Esophagus squamous epithelium (tissue), 5 donors: ENCODE measurements at places on chromosomes 12 and 14.

- DNase-seq = no peak
Observed at GRCh38 chr12:54689034-54689372, 40.8 kb upstream of the DCD start.

GRCh38 chr14:68593806-68594536 lies 198.9 kb downstream of the ZFP36L1 start:
- no peak for DNase-seq

DNA sequence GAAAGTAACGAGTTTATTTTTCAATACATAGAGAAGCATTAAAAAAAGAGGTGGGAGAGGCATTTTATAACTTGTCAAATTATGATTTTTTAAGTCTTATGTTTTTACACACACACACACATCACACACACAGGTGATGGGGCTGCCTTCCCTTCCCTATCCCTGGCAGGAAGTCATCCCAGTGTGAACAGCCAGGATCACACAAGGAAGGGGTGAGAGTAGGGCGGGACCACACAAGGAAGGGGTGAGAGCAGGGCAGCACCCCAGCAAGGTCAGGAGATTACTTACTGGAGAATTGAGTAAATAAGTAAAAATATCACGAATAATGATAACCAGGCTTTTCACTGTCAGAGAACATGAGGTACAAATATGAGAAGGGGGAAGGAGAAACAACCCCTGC lies 372.6 kb downstream of the SEC23A start:
- DNase-seq = no peak

DNA sequence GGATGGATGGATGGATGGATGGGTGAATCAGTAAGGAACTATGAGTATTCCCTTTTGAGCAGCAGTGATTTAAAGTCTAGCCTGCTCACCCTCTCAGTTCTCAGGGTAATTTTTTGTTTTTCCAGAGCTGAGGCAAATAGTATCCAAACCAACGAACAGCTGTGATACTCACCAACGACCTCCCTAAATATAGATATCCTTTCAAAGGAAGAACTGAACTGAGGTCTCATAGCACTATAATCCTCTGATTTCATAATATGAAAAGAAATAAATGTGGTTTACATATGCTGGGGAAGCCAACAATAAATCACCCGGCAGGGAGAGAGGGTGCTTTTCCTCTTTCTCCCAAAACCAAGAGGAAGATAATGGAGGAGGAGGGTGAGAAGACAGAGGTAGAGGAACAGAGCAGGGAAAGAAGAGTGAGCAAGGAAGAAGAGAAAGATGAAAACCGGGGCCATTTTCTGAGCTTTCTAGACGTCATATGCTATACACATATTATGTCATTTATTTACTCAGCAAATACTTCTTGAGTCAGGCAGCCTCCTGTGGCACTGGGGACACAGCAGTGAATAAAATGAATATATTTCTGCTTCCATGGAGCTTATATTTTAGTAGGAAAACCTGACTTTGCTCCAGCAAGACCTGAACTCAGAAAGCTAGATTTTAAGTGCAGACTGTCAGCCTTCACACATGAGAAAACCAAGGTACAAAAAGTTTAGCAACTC lies 710.7 kb upstream of the TBX3 start:
- DNase-seq = no peak

- DNase-seq = no peak
Observed at GRCh38 chr12:16344269-16344668, 3.2 kb upstream of the MGST1 start.

DNA sequence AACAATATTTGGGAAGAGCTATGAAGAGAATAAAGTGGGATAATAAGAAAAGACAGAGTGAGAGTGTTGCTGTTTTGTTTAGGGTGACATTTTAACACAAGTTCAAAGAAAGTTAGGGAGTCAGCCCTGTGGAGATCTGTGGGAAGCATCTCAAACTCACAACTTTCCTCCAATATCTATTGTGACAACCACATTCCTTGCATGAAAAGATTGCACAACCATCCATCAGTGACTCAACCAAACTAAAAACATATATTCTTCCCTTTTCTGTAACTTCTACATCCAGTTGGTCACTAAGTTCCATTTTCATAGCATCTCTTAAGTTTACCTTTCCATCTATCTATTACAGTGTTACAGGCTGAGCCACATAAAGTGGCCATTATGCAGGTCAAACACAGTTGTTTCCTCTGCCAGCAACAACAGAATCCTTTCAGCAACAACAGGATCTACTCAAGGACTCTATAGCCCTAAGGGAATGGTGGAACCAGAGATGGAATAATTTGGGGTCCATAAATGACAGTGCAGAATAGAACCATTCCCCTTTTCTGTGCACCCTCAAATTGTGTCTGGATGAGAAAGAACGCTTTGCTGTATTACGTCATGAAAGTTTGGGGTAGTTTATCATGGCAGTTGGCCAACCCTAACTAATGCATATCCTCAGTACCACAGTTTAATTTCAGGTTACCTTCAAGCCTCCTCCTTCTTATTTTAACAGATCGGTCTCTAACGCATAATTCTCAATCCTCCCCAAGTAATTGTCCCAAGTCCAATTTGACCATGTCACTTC lies 118.8 kb downstream of the ST8SIA1 start:
- DNase-seq = no peak

DNA sequence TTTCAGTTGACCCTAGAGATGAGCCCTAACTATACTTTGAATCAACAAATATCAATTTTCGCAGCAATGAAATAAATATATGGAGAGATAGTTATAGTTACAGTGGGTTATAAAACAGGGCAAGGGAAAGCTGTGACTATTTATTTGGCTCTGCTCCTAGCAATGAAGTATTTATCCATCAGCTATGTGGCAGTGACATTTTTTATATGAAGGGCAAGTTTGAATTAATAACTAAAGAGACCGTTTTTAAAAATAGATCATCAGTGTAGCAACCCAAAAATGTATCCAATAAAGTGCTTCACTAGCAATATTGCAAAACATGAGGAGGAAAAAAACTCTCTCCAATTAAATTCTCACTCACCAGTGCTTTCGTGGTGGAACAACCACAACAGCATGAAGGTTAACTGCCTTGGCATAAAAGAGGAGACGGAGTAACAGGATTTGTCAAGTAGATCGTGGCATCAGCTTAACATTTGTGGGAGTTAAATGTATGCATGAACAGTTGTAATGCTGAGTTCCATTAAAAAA lies 58.1 kb upstream of the NUDT4 start:
- no peak for DNase-seq

GRCh38 chr12:26884765-26885576 lies 52.0 kb upstream of the ITPR2 start:
- peak; percentile 15 for DNase-seq

GRCh38 chr14:65019944-65020566 lies 33.4 kb downstream of the FNTB start:
- no peak for DNase-seq

DNA sequence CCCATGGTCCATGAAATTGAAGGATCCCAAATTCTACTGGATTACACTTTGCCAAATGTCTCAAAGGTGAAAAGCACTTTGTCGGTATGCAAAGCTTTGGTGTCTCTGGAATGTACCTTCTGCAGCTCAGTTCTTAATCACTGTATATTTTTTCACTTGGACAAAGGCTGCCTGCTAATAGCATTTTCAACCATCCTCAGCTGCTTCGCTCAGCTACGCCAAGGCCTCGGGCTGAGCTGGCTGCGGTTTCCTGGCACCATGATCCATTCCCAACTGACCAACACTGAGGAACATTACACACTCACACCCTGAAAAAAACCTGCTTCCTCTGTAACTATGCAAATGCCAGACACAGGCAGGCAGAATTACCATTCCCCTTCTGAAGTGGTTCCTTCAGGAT lies 335.2 kb downstream of the DPF3 start:
- no peak for DNase-seq

- DNase-seq = no peak
Observed at GRCh38 chr14:77037215-77037937, 8.9 kb upstream of the IRF2BPL start.

GRCh38 chr12:3049176-3049575 lies 28.0 kb upstream of the TSPAN9 start:
- DNase-seq = no peak

- DNase-seq = no peak
Observed at GRCh38 chr12:92650228-92650822, 52.5 kb upstream of the PLEKHG7 start.

DNA sequence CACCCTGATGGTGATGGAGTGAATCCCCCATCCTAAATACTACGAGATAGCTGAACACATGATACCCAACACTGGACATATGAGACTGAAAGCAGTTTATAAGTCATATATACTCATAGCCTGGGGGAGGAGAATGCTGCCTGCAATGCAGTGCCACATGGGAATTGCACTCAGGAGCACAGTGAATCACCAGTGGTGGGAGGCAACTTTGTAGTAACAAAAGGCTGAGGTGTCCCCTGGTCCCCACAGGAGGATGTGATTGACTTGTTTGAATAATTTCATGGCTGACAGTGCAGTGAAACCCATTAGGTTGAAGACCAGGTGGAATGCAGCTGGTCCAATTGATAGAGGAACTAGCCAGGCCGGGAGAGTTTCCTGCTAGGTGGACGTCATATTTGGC lies 20.2 kb downstream of the CCDC38 start:
- DNase-seq = no peak

- no peak for DNase-seq
Observed at GRCh38 chr14:102094101-102094500, 7.3 kb upstream of the HSP90AA1 start.

- no peak for DNase-seq
Observed at GRCh38 chr14:34684578-34684977, 29.8 kb downstream of the CFL2 start.

- DNase-seq = no peak
Observed at GRCh38 chr12:95787274-95787818, 3.2 kb downstream of the NTN4 start.

DNA sequence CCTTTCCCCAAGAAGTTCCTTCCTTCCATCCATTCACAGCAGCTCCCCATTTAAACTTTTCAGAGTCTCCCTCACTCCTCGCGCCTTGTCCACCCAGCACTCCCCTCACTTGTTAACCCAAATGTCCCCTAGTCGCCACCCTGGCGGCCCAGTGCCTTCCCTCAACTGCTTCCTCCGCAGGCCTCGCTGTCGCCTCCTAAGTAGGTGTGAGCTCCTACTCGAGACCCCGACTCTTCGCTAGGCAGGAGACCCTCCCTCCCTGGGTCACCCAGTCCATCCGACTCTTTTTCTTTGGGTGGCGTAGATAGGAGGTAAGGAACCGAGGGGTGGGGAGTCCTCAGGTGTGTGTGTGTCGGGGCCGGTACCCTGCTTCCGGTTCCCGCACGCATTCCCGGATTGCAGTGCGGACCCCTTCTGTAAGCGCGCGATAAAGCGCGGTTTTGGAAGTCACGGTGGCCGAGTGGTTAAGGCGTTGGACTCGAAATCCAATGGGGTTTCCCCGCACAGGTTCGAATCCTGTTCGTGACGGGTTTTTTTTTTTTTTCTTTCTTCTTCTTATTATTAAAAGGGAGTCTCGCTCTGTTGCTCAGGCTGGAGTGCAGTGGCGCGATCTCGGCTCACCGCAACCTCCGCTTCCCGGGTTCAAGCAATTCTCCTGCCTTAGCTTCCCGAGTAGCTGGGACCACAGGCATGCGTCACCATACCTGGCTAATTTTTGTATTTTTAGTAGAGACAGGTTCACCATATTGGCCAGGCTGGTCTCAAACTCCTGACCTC lies 823 bp upstream of the SMARCC2 start:
- peak; percentile 26 for DNase-seq

DNA sequence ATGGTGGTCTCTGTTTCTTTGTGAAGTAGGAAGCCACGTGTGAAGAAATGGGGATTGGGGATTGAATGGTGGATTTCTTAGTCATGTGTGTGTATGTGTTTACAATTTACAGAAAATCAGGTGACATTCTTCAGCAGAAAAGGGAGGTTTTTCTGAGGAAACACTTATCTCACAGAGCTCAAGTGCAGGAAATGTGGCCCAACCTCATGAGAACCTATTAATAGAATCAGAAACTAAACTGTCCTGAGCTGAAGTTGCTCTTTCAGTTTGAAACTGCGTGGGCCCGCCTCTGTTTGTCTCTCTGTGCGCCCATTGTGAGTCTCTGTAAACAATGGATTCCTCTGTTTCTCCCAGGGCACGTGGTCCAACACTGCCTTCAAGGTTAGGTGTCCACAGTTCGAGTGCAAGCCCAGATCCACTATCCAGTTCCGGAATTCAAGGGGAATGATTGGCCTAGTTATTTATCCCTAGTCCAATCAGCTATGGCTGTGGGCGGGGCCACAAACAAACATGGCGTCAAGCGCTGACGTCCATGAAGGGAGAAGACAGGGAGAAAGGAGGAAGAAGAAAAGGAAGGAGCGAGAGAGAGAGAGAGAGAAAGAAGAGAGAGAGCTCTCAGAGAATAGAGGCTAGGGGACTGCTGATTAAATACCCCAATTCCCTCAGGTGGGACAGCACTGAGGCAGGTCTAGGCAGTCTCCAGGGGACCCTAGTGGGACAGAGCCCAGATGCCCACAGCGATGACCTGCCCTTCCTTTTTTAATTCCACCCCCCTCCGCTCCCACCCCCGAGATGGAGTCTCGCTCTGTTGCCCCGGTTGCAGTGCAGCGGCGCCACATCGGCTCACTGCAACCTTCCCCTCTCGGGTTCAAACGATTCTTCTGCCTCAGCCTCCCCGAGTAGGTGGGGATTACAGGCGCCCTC lies 31.4 kb upstream of the C12orf76 start:
- no peak for DNase-seq

DNA sequence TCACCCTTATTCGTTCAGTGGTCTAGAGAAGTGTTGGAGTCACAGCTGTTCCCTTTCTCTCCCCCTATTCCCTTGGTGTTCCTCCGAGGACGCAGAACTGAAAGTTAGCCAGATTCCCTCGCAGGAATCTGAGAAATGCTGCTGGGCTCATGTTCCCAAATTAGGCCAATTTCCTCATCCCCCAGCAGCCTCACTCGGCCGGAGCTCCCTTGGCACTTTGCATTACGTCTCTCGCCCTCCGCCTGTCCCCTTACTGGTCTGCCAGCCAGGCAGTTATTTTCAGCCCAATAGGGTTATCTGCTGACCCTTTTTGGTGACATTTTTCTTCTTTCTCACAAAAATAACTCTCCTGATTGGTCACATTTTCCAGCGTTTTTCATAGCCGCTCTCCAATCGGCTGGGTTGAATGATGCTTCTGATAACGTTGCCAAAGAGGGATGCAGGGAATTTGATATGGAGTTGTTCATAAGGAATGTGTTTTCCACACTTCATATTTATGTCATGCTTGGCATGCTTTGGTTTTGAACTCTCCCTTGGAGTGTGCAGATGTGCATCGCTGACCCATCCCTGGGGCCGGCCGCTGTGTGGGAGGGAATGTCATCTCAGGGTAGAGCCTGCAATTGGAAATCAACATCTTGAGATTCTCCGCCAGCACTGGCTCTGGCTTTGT lies 9.9 kb downstream of the IFT43 start:
- DNase-seq = no peak

- no peak for DNase-seq
Observed at GRCh38 chr12:128549601-128550218, 274.0 kb downstream of the SLC15A4 start.
